ENCODE measurements at places on chromosomes 16 and 17. TPM values are rescaled to one million over a fixed set of nuclear protein-coding genes. Genes with fewer than 3 reads are reported as not detected.

GJC1 gene
- 0.84 TPM for polyA plus RNA-seq

SEPTIN12 gene
- 1.4 TPM for polyA plus RNA-seq

GALR2 gene
- 0.11 TPM for polyA plus RNA-seq

DDX42 gene
- 84.0 TPM for polyA plus RNA-seq

CCL17 gene
- polyA plus RNA-seq, result not detected

COX6A2 gene
- polyA plus RNA-seq, result 5.5 TPM

C17orf50 gene
- polyA plus RNA-seq, result 0.12 TPM

All from pancreas (tissue), 10 donors.